Stimulated activated CD8-positive, alpha-beta memory T cell treated with anti-CD3 and anti-CD28 coated beads, Interleukin-7, amount 100 ng/mL, for 1 hour (primary cell): ENCODE measurements at places on chromosomes 3 and 15.
A peak's percentile ranks its signal among the peaks of the same experiment; 100 is the strongest.

- no peak for DNase-seq
These were observed 26.5 kb downstream of the AKAP13 start for GRCh38 chr15:85406916-85407315.

- no peak for DNase-seq
These were observed 12.1 kb upstream of the LOXL1 start for GRCh38 chr15:73914145-73914544.

- peak; percentile 26 for DNase-seq
These were observed 55.3 kb upstream of the CA12 start for GRCh38 chr15:63436872-63437375.

GRCh38 chr3:144948711-144949110, 977.1 kb downstream of the DIPK2A start:
- DNase-seq = no peak

DNA sequence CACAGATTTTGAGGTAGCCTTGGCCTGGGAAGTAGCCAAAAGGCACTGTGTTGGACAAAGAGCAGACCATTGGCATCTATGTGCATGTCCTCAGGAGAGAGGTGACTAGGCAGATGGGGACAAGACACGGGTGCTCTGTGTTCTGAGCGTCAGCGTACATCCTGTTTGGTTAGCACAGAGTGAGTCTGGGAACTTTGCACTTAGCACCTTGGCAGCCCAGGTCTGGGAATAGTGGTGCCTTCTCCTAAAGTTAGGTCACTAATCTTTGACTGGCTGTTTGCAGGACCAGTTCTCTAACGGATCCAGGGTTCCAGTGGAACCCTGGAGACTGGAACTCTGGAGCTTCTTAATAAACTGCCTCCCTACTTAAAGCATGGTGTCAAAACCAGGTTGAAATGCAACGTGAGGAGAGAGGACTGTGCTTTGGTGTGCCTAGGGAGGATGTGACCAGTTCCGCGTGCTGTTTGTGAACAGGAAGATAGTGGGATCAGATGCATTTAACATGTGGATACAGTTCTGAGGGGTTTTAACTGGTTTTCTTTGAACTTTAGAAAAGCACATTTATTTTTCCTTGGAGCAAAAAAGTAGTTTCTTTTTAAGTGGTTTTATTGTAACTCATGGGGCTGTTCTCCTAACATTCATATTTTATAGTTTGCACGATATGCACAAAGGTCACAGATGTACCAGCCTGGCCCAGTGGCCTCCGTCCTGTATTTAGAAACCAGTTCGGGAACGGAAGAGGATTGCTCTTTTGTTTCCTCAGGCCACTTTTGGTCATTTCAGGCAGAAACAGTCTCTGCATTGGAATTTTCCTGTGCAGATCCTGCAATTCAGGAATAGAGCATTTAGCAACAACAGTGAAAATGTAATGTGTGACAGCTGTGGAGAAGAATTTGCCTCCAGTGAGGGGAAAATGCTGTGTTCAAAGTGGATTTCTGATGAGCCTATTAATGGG, 48.8 kb downstream of the ABHD2 start:
- no peak for DNase-seq

DNA sequence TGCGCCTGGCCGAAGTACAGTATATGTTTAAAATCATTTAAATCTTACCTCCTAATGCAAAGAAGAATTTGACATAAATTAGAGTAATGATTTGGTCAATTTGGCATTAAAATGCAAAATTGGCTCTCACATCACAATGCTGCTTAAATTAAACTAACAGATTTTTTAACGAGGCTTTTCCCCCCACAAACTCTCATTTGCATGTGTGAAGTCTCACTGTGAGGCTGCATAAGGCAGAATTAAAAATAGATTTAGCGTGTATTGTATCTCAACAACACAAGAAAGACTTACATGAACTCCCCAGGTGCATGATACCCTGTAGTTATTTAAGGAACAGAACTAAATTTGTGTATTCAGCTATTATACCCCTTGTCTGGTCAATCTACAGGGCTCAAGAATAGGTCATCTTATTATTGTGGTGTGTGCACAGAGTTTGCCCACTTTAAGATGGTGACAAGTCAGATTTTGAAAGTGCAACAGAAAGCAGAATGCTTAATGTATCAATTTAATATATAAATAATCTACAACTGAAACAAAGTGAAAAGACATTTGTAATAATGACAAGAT, 897.9 kb downstream of the EPHA3 start:
- no peak for DNase-seq
